ENCODE measurements at places on chromosomes 6 and 20. TPM values are rescaled to one million over a fixed set of nuclear protein-coding genes. Genes with fewer than 3 reads are reported as not detected.

CDH26 gene
- not detected for total RNA-seq

SOX12 gene
- 23.3 TPM for total RNA-seq

HLA-DOA gene
- under 0.01 TPM for total RNA-seq

TOX2 gene
- total RNA-seq = 6.6 TPM

MPIG6B gene
- not detected for total RNA-seq

HLA-DMB gene
- total RNA-seq = 0.65 TPM

OR2H2 gene
- total RNA-seq = not detected

POU5F1 gene
- 4.4 TPM for total RNA-seq

AKAP12 gene
- 137 TPM for total RNA-seq

COL10A1 gene
- not detected for total RNA-seq

SSTR4 gene
- total RNA-seq = not detected

ADGRF5 gene
- total RNA-seq = under 0.01 TPM

MOG gene
- not detected for total RNA-seq

LTA gene
- not detected for total RNA-seq

SLC32A1 gene
- total RNA-seq = not detected

SLC18B1 gene
- 3.4 TPM for total RNA-seq

FKBP1A gene
- 139 TPM for total RNA-seq

LHFPL5 gene
- 0.13 TPM for total RNA-seq

PPP1R11 gene
- 35.2 TPM for total RNA-seq

KCNQ2 gene
- not detected for total RNA-seq
